Activated CD8-positive, alpha-beta memory T cell treated with anti-CD3 and anti-CD28 coated beads for 1 hour (primary cell): ENCODE measurements at places on chromosomes 7 and 10.

- DNase-seq: no peak
Observed at GRCh38 chr7:36066343-36066664, 86.8 kb upstream of the EEPD1 start.

DNA sequence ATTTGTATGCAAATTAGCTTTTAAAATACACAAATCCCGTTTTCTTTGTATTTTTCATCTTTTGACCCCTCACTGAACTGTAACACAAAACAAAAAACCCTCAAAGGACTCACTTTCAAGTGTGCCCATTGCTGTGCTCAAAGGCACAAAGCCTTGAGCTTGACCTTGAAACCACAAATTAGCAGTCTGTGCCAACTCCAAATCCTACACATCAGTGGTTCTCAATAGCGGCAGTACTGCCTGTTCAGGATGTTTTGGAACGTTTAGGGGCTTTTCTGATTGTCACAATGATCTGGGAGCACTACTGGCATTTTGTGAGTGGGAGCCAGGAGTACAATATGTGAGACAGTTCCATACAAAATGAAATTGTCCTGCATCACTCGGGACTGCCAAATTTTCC lies 55.5 kb downstream of the KDM7A start:
- DNase-seq: no peak

- no peak for DNase-seq
Observed at GRCh38 chr7:135575296-135575695, 17.6 kb downstream of the NUP205 start.

DNA sequence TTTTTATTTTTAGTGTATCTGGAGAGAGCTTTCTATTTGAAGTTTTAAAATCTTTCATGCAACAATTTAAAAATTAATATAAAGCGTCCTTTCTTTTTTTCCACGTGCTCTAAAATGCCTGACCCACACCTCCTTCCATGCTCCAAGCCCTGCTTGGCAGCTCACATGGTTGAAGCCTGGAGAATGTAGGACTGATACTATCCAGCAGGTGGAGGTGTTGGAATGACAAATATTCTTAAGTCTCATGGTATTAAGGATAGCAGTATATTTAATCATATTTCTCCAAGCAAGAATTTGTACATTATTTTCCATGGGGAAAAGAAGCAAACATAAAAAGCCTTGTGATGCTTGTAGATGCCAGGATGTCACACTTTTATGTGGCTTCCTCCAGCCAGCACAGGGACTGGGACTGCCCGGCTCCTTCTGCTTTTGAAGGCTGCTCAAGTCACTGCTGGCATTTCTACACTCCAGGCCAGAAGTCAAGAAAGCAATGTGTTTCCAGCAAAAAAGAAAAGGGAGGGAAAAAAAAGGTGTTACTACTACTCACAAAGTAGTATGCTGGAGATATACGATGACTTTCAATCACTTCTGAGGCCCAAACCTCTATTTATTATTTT lies 49.7 kb downstream of the BZW2 start:
- DNase-seq: no peak

DNA sequence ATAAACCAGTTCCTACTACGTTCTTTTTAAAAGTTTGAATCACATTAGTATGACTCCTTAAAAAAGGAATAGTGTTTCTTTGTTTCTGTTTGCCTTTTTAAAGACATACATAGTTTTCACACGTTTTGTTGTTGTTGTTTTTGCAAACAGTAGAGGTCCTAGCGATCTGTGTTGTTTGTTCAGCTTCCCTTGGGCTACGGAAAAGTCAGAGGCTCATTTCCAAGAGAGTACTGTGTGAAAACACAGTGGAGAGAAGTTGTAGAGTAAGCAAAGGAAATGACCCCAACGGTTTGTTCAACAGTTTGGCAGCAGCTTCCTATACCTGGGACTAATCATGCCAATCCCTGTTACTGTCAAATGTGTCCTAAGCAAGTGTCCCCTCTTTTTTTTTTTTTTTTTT lies 87.1 kb upstream of the STEAP1 start:
- no peak for DNase-seq

GRCh38 chr10:49144058-49144720 lies 10.4 kb upstream of the FAM170B start:
- DNase-seq: no peak

DNA sequence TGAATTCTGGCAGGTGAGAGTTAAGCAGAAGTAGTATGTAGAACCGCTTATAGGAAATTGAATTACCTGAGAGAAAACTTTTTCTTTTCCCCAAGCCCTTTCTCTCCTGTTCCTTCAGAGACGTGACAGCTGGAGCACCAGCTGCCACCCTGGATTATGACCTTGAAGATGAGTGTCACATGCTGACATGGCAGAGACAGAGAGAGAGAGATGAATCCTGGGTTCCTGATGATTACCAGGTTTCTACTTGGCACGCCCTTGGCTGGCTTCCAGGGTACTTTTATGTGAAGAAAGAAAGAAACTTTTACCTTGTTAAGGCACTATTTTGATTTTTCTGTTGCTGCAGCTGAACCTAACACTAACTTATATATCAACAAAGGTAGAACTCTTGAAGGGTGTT lies 99.9 kb downstream of the GPR26 start:
- no peak for DNase-seq

GRCh38 chr7:128804484-128804883 lies 12.7 kb downstream of the CCDC136 start:
- no peak for DNase-seq

GRCh38 chr10:131631619-131632018 lies 269.2 kb upstream of the PPP2R2D start:
- DNase-seq: no peak

- no peak for DNase-seq
Observed at GRCh38 chr7:42914421-42915045, 2.7 kb upstream of the C7orf25 start.

GRCh38 chr10:44180321-44181168 lies 204.4 kb downstream of the CXCL12 start:
- DNase-seq: no peak
